ENCODE measurements at places on chromosomes 1 and 21.

- no peak for DNase-seq
These were observed 70.9 kb upstream of the ETS2 start for GRCh38 chr21:38734646-38735365.

GRCh38 chr1:225848030-225848955, 33.9 kb downstream of the TMEM63A start:
- DNase-seq: no peak

- no peak for DNase-seq
These were observed 473.3 kb upstream of the PLXNA2 start for GRCh38 chr1:208717525-208717924.

- no peak for DNase-seq
These were observed 7.9 kb upstream of the KAZN start for GRCh38 chr1:14590411-14591180.

- no peak for DNase-seq
These were observed 34.7 kb upstream of the CLSTN1 start for GRCh38 chr1:9858293-9859035.

GRCh38 chr1:67560580-67561255, 124.3 kb upstream of the GADD45A start:
- no peak for DNase-seq

DNA sequence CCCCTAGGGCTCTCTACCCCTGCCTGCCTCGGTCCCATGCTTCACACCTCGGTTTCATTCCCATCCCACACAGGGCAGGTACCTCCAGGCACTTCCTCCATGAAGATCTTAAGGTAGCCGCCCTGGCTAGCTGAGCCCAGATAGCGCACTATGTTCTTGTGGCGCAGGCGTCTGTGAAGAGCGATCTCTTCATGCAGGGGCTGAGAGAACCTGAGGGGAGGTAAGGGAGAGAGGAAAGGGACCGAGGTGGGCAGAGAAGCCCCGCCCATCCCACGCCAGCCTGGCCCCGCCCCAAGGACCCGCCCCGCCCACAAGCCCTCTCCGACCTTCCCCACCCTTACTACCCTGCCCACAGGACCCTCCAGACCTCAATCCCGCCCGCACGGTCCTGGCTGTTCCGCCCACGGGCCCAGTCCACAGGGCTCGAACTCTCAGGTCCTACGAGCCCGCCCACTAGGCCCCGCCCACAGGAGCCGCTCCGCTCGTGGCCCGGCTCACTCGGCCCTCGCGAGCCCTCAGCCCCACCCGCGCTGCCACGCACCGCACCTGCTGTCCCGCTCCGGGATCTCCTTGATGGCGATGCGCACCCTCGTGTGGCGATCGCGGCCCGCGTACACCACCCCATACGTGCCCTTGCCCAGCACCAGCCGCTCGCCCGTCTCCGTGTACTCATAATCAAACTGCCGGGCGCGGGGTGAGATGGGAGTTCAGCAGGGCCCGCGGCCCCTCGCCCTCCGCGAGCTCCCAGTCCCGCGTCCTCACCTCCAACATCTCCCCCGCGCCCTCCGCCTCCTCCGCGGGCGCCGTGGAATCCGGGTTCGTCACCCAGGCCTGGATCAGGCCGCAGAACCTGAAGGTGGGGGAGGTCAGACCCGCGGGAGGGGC, 6.4 kb downstream of the MAP3K6 start:
- peak; percentile 26 for DNase-seq

GRCh38 chr1:195788721-195789120, 819.5 kb downstream of the KCNT2 start:
- no peak for DNase-seq

- DNase-seq: no peak
These were observed 2.4 kb downstream of the RAP1GAP start for GRCh38 chr1:21666576-21667320.

- DNase-seq: no peak
These were observed 25.5 kb upstream of the PSMG1 start for GRCh38 chr21:39208624-39209333.

Measured in activated CD4-positive, alpha-beta T cell treated with anti-CD3 and anti-CD28 coated beads for 1 hour (primary cell).